ENCODE measurements at places on chromosomes 11 and 22.

DNA sequence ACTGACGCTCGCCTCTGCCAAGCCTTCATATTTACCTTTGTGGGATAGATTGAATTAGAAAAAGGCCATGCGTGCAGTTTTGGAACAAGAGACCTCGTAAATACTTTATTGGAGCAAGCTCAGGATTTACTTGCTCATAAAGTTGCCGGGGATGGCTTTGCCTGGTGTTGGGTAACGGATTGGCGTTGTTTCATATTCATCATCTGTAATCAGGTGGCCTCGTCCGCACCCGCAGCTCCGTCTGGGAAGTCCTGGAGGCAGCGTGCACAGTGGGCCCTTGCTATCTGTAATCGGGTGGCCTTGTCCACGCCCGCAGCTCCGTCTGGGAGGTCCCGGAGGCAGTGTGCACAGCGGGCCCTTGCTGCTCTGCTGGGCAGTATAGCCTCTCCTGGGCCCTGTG, 1209.3 kb downstream of the BRD1 start:
- DNase-seq: no peak

DNA sequence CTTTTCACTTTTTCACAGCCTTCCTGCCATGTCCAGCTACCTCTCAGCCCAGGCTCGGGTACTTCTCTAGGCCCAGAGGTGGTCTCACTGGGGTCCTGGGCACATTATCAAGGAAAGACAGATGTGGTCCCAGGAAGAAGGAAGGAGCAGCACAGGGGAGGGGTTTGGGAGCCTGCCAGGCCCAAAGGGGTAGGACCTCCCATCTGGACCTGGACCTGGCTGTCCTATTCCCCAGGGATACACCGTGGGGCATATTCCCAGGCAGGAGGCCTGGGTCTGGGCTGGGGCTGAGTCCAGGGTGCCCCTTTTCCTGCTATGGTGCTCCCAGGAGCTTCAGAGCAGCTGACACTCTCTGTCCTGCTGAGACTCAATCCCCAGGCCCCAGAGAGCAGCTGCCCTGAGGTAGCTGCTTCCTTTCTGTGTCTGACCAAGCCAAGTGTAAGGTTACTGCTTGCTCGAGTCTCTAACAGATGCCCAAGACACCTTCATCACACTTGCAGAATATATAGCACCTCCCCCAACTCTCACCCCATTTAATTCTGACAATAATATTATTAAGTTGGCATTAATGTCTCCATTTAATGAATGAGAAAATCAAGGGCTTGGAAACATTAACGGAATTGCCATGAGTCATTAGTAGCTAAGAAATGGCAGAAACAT, 232.0 kb downstream of the BUD13 start:
- no peak for DNase-seq

DNA sequence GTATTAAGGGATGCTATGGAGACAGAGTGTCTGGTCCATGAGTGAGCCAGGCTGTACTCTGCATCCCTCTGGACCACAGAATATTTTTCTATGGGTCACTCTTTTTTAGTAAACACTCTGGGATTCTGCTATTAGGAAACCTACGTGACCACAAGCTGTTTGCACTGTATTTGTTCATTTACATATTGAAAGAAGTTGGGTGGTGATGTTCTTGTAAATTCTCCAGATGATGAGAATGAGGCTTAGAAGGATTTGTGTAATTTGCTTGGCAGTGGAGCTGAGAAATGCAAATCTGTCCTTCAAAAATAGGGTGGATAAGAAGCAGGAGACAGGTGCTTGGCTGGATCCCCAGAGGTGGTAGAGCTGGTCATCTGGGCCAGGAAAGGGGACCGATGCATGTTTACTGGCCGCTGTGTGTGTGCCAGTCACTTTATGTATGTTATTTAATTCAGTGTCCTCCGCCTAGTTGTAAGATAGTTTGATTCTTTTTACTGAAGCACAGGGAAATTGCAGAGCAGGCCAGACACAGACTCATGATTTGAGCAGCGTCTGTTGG, 63.7 kb upstream of the HEPHL1 start:
- DNase-seq: no peak

- no peak for DNase-seq
These were observed 499 bp downstream of the DLAT start for GRCh38 chr11:112025707-112026106.

GRCh38 chr22:41062146-41062545, 30.2 kb upstream of the EP300 start:
- no peak for DNase-seq

GRCh38 chr11:2551131-2551530, 106.3 kb downstream of the KCNQ1 start:
- DNase-seq: no peak

GRCh38 chr11:116336540-116336939, 436.2 kb downstream of the BUD13 start:
- no peak for DNase-seq

GRCh38 chr22:39446239-39446721, 10.5 kb upstream of the MGAT3 start:
- DNase-seq: no peak

GRCh38 chr11:93648158-93648557, 13.3 kb upstream of the CEP295 start:
- no peak for DNase-seq

DNA sequence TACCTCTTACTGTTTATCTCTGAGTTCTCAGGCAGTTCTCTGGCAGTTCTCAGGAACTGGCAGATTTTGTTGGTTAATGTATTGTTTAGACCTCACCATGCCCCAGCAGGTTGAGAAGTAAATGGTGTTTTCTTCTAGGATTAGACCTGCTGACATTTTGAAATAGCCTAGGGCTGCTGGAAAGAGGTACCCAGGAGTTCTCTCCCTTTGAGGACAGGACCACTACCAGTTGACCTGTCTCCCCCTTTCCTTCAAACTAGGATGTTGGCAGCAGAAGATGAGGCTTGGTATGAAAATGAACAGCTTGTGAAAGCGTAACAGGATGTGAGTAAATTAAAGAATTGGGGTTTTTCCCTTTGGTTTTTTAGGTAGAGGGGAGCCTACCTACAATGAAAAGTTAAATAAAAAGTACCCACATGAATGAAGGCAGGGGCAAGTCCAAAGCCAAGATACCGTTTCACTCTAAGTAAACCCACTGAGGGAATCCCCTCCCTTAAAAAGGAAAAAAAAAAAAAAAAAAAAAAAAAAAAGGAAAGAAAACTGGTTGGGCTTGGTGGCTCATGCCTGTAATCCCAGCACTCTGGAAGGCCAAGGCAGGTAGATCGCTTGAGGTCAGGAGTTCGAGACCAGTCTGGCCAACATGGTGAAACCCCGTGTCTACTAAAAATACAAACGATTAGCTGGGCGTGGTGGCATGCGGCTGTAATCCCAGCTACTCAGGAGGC, 96.2 kb downstream of the PDHX start:
- DNase-seq: no peak

GRCh38 chr11:114163229-114163631, 103.7 kb downstream of the ZBTB16 start:
- no peak for DNase-seq

- no peak for DNase-seq
These were observed 1077.9 kb downstream of the DLG2 start for GRCh38 chr11:84549217-84549616.

DNA sequence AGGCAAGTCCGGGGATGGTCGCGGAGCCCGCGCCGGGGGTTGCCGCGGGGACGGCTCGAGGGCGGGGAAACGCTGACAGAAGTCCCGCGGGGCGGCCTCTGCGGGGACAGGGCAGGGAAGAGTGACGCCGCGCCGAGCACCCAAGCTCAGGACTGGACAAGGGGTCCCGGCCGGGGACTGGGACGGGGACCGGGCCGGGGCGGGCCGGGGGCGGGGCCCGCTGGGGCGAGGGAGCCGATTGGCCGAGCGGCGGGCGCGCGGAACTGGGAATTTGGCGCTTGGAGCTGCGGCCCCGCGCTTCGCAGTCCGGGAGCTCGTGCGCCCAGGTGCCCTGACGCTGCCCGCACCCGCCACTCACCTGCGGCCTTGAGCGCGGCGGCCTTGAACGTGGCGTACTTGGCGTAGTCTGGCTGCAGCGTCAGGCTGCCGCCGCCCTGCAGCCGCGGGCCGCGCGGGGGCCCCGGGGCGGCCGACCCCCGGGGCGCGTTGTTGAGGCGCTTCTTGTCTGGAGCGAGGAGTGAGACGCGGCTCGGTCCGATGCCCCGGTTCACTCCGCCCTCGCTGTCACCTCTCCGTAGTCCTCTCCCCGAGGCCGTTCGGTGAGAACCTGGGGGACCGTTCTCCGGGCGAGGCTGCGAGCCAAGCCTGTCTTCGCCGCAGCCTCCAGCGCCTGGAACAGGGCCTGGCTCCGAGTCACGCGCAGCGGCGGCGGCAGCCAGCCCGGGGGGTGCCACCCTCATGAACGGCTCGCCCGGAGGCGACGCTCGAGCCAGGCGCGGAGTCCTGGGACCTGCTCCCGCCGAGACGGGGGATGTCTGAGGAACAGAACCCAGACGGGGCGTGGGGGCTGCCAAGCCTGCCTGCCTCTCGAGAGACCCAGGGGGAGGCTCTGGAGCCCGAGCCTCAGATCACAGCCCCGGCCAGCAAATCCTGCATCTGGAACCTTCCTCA, 4.5 kb downstream of the SHISA8 start:
- DNase-seq: no peak

GRCh38 chr11:100970283-100971164, 159.1 kb downstream of the PGR start:
- DNase-seq: no peak

DNA sequence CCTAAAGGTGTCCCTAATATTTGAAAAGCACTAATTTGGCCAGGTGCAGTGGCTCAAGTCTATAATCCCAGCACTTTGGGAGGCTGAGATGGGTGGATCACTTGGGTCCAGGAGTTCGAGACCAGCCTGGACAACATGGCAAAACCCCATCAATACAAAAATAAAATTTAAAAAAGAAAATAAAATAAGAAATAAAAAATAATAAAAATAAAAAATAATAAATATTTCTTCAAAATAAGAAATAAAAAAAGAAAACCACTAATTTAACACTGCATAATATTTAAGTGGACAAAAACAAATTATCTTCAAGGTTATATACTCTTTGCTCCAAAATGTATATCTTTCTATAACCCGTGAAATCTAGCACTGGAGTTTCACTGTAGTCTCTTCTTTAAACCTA, 32.9 kb downstream of the CPT1A start:
- DNase-seq: no peak

- no peak for DNase-seq
These were observed 25.4 kb downstream of the APIP start for GRCh38 chr11:34890812-34891211.

- no peak for DNase-seq
These were observed 133.5 kb downstream of the COMMD9 start for GRCh38 chr11:36155770-36156160.

DNA sequence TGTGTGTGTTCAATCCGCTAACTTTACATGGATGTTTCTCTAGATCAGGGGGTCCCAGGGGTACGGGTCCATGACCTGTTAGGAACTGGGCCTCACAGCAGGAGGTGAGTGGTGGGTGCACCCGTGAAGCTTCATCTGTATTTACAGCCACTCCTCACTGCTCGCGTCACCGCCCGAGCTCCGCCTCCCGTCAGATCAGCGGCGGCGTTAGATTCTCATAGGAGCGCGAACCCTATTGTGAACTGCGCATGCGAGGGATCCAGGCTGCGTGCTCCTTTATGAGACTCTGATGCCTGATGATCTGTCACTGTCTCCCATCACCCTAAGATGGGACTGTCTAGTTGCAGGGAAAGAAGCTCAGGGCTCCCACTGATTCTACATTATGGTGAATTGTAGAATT, 31.9 kb downstream of the MRGPRD start:
- DNase-seq: no peak

- DNase-seq: no peak
These were observed 41.0 kb downstream of the PAX6 start for GRCh38 chr11:31770011-31770700.

DNA sequence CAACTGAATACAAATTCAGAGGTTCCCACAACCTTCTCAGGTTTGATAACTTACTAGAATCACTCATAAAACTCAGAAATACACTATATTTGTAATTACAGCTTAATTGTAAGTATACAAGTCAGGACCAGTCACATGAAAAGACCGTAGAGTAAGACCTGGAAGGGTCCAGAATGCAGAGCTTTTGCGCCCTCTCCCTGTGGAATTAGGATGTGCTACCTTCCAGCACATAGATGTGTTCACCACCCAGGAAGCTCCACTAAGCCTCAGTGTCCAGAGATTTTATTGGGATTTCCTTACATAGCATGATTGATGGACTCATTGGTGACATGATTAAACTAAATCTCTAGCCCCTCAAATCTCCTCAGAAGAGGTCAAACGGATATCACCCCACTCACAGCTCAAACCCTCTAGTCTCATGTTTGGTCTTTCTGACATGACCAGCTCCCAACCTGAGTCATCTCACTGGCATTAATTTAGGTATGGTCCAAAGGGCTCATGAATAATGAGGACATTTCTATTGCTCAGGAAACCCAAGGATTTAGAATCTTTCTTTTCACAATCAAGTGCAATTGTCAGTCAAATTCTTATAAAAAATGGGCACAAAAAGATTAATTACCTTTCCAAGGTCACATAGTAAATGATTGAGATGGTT, 77.2 kb upstream of the UBASH3B start:
- DNase-seq: no peak

DNA sequence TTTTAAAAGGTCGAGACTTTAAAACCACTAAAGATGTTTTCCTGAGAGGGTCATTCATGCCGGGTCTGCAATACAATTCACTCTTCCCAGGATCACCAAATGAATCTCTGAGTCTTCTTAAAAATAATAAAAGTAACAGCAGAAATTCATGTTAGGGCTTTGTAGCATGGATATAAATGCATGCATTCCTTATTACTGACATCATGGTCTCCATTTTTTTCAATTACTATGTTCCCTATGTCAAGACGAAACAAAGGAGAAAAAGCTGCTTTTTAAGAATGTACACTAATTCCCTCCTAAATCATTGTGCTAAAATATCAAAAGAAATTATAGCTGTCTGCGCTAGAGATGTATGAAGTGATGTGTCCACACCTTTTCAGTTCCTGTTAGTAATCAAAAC, 789.9 kb upstream of the LRRC4C start:
- DNase-seq: no peak

GRCh38 chr22:30305906-30306626, 16.8 kb upstream of the CASTOR1 start:
- no peak for DNase-seq

DNA sequence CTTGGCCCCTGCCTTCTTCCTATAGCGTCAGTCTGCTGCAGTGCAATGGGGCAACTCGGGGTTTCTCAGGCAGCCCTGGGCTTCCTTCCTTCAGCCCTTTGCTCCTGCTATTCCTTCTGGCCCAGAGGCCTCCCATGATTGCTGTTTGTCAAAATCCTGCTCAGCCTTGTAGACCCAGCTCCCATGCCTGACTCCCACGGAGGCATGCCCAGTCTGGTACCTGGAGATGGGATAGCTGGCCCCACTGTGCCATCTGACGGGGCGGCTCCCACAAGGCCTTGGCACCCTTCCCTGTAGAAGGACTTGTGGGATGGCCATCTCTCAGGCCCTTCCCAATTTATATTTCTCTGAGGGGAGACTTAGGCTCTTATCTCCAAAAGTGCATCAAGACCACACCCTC, 590 bp upstream of the CD6 start:
- no peak for DNase-seq

DNA sequence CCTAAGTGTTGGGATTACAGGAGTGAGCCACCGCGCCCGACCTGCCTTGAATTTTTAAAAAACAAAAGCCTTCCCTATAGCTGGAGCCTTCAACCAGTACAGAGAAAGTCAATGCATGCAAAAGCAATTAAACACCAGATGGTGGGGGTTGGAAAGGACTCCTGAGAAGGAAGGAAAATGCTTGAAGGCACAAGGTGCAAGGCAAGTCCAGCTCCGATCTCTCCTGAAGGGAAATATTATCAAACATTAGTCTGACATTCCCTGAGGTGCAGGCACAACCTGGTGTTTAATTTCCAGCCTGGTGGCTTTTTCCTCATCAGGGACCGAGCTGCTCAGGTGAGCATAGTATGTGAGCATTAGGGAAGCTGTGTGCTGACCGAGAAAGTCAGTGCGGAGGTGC, 12.9 kb upstream of the RAPSN start:
- no peak for DNase-seq

All from iPS DF 19.7 (cell line).